NCI-H345 (cell line): ENCODE measurements at places on chromosomes 5 and 9.

GRCh38 chr5:2374703-2375102 lies 376.8 kb downstream of the IRX2 start:
- no peak for DNase-seq

DNA sequence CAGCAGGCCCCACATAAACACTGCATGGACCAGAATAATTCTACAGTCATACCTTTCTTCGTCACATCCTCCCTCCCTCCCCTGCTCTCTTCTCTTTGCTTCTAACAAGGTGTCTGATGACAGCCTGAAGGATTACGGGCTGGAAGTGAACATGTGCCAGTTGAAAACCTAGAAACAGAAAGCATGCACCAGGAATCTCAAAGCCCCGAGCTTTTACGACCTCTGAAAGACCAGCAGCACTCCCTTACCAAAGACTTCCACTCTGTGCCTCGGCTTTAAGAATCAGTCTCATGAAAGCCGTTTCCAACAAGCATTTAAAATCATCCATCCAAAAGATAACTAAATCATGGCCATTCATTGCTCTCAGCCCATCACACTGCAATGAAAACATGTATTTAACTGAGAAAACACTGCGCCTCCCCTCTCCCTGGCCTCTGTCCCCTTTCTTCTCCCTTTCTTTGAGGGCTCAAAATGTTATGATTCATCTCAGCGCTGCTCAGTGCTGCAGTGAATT lies 21.3 kb downstream of the MSX2 start:
- DNase-seq = no peak

DNA sequence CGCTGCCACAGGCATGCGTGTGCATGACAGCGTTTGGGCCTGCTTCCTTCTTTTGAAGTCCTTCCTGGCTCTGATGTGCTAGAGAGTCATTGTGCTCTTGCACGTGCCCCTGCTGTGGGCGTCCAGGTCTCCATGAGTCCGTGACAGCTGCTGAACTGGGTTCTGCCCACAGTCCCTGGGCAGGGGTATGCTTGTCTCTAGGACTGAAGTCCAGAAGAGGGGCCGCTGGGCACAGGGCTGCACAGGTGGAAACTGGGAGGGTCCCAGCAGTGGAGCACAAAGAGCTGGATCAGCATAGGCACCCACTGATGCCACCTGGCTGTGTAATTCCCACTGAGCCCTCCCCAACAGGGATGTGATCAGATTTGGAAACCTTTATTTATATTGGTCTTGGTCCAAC lies 169.4 kb downstream of the IRX2 start:
- no peak for DNase-seq

DNA sequence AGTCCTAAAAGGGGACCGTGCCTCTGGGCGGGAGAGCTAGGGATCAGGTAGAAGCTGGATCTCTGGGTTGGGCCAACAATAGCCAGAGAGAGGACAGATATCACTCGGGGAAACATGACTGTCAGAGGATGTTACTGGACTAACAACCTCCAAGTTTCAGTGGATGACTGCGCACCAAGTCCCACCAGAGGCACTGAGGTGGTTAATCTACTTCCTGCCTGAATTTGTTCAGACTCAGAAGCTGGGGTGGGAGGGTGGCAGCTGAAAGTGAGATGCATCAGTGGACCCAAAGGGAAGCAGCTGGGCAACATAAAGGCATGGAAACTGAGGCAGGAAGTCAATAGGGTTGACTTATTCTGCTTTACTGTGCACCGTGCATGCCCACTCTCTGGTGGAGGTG lies 130.1 kb upstream of the SLC44A1 start:
- DNase-seq = no peak

GRCh38 chr5:172713113-172713808 lies 57.7 kb downstream of the DUSP1 start:
- DNase-seq = peak; percentile 61

- DNase-seq = no peak
Observed at GRCh38 chr9:72476617-72477437, 44.6 kb upstream of the TMC1 start.

DNA sequence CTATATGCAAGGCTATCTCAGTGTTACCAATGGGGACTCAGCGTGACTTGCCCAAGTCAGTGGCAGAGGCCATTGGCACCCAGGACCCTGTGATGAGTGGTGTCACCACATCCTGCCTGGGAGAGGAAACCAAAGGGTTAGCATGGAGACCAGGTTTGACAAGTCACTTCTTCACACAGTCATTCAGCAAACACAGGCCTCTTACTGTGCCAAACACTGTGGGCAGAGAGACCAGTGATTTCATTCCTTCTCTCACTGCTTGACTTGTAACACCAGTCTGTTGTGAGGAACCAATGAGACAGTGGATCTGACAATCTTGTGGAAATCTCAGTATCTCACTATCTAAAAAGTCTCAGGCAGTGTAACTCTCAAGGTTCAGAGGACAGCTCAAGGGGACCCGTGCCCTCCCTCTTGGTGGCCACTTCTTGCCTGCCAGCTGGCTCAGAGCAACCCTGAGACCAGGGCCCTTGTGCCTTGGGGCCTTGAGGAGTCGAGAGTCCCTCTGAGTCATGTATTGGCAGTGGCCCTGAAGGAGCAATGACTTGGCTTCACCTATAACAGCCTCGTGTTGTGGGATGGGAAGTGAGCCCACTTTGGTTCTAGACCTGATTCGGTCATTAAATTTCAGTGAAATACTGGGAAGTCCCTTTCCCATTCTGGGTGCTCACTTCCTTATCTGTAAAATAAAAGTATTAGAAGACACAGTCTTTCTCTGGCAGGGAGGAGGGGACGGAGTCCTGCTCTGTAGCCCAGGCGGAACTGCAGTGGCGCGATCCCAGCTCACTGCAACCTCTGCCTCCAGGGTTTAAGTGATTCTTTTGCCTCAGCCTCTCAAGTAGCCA lies 1.6 kb downstream of the FABP6 start:
- DNase-seq = no peak

- no peak for DNase-seq
Observed at GRCh38 chr9:38339496-38339895, 53.0 kb upstream of the ALDH1B1 start.

DNA sequence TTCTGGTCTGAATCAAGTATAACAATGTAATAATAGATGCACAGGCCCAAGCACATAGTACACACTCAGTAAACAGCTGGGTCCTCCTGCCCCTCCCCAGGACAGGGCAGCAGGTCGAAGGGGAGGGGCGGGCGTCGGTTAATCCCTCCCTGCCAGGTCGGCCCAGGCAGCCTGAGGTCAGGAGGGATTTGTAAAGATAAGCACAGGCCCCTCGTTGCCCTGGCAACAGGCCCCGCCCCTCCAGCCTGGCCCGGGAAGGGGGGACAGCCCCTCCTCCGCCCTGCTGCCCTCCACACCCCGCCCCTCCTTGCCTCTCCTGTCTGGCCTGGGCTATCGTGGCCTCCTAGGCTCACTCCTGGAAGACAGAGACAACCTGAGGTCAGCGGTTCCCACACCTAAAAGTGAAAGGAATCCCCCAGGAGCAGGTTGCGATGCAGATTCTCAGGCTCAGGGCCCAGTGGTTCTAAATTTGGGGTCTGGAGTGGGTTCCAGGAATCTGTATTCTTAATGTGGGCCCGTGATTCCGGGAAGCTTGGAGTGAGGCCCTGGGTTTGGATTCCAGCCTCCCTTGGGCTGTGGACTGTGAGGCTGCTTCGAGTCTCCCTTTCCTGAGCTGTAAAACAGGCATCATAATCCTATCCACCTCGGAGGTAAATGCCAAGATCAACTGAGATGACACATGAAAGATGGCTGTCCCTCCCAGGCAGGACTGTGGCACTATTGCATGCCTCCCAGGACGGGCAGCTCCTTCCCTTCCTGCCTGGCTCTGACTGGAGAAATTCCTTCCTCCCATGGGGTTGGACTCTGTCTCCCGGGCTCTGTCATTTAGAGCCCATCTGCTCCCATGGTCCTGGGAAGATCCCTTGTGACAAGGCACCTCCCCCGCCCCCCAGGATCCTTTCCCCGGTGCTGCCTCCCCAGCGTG lies 4.4 kb downstream of the CRB2 start:
- DNase-seq = peak; percentile 13

DNA sequence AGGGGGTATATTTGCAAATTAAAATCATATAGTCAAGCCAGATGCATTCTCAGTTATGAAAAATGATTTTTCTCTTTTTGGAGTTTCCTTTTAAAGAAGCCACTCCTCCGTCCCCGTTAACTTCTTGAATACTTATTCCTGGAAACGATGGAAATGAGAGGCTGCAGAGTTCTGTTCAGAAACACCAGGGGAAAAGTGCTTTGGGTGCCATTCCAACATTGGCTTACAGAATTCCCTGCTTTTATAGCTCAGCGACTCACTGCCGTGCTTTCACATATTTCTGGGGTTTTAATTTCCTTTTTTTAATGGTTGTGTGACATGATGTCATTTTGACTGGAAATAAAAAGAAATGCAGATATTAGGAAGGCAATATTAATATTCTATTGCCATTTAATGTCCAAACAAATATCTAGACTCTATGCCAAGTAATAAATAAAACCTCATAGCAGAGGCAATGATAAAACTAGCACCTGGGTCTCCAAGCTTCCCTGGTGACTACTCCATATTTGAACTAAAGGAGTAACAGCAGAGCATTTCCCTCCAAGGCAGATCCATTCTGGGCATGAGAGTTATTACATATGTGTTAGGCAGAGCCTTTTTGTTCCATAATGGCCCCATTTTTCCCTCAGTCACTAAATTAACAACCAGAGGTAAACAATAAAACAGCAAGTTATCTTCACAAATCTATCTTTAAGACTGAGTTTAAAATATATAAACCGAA lies 363.4 kb downstream of the EBF1 start:
- DNase-seq = no peak

DNA sequence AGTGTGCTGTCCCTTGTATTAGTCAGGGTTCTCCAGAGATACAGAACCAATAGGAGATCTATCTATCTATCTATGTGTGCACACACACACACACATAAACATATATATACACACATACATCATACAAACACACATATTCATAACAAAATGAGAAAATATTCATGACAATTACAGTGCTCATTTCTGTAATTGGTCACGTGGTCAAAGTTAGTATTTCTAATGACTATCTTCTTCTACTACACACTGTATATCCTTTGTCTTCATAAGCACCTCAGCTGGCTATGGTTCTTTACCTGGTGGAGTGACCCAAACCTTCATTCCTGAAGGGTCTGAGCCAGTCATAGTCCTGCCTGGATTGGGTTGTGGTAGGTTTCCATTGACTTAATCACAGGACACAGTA lies 17.7 kb upstream of the BTF3 start:
- DNase-seq = no peak

GRCh38 chr9:79858508-79858907 lies 286.7 kb downstream of the TLE4 start:
- DNase-seq = no peak

GRCh38 chr9:85040821-85041465 lies 371.4 kb downstream of the NTRK2 start:
- no peak for DNase-seq

- DNase-seq = no peak
Observed at GRCh38 chr9:33818847-33819500, 2.0 kb downstream of the UBE2R2 start.

DNA sequence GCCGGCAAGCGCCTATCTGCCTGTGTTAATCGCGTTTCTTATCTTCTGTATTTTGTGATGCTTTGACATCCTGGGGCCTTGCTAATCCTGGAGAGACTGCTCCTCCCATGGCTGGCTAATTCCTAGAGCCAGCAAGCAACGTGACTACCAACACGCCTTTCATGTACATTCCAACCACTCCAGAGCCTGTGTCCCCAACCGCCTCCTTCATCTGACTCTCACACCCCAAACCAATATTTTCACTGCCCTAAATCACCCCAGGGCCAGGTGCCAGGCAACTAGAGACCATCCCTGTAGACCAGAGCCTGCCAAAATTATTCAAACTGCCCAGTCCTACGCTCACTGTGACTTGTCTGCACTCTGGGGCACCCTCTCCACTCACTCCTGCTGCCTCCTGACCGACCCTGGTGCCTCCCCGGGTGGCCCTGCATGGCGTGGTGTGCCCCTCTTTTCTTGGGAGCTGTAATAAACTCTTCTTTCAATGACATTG lies 50.5 kb upstream of the COL5A1 start:
- DNase-seq = peak; percentile 89

DNA sequence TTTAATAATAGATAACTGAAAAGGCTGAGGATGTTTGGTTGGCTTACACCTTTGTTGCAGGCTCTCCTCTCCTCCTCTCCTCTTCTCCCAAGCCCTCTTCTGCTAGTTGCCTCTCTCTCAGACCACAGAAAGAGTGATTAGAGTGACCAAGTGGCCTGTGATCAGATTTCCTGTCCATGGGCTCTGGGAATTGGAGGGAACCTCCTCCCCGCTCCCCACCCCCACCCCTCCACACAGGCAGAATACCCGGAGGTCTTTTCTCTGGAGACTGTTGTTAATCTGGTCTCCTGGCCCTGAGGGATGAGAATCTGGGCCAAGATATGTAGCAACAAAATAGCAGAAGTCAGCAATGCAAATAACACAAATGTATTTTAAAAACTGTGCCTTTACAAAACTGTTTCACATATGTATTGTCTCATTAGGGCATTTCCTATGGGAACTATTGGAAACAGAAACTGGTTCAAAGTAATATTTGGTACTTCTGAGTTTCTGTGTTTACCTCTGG lies 361.3 kb downstream of the NR2F1-AS1 start:
- no peak for DNase-seq

GRCh38 chr5:115308815-115309214 lies 12.4 kb upstream of the CCDC112 start:
- no peak for DNase-seq

DNA sequence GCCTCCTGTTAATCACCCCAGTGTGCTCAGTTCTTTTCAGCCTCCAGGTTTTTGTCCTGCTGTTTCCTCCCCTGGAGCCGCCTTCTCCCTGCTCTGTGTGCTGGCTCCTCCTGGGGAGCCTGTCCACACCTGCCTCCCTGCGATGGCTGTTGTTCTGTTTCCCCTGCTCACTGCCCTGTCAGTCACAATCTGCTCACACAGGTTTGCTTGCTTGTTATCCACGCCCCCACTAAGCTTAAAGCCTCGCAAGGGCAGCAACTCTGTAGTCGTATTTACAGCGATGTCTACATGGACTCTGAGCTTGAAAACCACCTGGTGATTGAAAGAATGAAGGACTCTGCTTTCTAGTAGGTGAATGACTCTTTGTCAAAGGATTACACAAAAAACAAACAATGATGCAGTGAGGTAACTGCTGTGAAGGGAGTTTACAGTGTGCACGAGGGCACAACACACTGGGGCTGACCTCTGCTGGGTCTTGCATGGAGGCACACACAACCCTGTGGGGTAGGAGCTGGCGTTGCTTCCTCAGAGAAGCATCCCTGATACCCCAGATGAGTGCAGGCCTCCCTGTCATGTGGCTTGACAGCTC lies 39.6 kb upstream of the TEX48 start:
- peak; percentile 96 for DNase-seq

- no peak for DNase-seq
Observed at GRCh38 chr5:127370631-127371030, 80.0 kb downstream of the MEGF10 start.

- no peak for DNase-seq
Observed at GRCh38 chr5:131622633-131623032, 12.4 kb downstream of the RAPGEF6 start.
